ENCODE measurements at places on chromosomes 6 and 20.

DNA sequence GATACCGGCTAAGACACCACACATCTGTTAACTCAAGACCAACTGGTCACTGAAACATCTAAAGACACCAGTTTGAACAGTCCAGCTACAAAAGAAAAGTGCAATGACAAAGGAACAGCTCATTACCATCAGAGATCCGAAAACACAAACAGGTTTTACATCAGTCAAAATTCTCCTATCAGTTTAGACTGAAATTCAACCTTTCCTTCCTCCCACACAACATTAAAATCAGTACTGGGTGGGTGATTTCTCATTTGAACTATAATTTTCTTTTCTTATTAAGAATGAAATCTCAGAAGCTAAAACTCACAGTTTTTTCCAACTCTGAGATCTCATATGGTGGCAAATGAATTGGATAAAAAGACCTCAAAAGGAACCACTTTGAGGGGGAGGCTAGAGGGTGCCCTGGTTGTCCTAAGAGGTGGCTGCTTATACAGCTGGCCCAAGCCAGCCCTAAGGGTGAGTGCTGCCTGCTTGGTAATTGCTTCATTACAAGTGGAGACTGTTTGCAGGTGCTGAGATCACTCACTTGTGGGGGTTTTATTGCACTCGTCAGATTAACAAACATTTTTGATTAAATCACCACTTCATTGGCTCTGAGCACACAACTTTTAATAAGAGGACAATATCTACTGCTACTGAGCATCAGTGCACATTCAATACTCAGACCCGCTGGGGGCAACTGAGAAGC, 4.3 kb downstream of the CCDC167 start:
- DNase-seq, result peak; percentile 66

GRCh38 chr6:26415791-26416190, 13.7 kb downstream of the BTN3A1 start:
- DNase-seq, result no peak

DNA sequence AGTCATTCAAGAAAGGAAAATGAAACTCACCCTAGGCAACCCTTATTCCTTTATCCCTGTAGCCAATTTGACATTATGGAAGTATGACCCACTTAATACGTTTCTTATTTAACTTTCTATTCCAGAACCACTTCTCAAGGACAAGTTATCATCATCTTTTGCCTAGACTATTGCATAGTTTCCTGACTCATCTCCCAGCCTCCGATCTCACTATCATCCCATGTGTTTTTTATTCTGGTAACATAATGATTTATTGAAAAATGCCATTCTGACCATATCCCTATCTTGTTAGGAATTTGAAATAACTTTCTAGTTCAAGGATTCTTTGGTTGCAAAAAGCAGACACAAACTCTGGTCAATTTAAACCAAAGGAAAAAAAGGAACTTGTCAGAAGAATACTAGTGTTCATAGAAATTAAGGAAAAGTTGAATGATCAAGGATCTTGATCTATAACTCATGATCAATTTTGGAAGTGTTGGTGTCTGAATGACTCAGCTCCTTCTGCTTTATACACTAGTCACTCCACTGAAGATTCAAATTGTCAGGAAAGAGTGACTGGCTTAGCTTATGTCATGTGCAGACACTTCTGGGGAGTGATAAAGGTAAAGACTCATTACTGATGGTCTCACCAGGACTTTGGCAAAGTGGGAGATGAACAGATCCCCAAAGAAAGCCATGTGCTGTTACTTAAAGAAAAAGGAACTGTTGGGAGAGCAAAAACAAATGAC, 8.5 kb upstream of the TINAG start:
- DNase-seq, result no peak

- DNase-seq, result no peak
These were observed 35.4 kb upstream of the RCAN2 start for GRCh38 chr6:46526607-46527006.

DNA sequence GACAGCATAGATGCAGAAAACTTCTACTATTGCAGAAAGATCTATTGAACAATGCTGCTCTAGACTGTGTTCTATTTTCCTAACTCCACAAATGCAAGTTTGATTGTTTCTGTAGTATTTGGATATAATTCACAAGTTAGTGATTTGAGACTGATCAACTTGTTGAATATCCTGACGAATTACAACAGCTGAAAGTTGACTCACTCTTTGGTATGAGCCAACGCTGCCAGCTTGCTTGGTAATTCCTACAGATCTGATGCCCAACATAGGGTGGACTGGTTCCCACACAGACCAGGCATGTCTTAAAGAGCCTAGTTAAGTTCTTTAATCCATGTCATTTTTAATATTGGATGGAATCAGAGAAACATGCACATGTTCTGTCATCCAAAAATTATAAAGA, 231.0 kb upstream of the RAB32 start:
- no peak for DNase-seq

DNA sequence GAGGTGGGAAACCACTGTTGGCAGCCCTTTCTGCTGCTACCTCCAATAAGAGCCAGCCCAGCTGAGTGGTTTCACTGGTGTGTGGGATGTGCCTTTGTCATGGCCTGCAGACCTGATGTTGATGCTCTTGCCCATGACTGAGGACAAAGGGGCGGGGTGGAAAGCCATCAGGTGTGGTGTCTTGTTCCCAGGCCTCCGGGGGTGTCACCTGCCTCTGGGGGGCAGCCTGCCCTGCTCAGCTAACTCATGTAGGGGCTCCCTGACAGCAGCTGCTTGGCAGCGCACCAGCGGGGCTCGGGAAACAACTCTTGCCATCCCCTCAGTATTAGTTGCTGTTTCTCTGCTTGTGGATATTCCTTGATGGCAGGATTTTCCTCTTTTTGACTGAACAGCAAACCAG, 91.3 kb downstream of the LYRM2 start:
- DNase-seq, result no peak

- DNase-seq, result peak; percentile 59
These were observed 45.2 kb downstream of the KIF16B start for GRCh38 chr20:16528078-16528477.

DNA sequence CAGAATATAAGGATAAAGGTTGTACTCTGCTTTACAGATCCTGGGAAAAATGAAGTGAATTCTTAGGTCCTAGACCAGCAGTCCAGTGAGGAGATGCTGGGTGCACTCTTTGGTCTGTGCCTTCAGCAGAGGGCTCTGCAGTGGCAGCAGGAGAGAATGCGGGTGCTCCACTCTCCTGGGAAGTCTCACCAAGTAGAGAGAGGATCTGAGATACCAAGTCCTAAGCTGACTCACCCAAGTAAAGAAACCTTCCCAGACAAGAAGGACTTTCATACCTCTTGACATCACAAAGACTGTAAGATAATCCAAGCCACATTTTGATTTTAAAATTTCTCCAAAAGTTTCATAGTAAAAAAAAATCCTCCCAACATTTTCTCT, 116.9 kb upstream of the EMILIN3 start:
- DNase-seq, result no peak

GRCh38 chr6:10460096-10460495, 45.2 kb upstream of the TFAP2A start:
- DNase-seq, result no peak

DNA sequence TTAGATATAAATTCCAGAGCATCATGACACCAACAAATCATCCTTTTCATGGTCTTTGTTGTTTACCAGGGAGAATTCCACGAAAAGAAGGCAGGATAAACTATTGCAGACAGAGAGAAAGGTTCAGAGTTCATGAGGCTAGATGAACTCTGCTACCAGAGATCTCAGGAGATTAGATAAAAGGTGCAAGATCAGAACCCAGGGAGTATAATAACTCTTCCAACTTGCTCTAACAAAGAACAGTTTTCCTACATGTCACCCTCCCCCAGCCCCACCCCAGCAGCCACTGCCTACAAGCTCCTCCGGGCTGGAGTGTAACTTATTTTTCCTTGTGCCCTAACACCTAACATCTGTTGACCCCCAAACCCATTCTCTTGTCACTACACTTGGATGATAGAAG, 13.9 kb upstream of the CITED2 start:
- no peak for DNase-seq

- no peak for DNase-seq
These were observed 148.0 kb downstream of the LRFN2 start for GRCh38 chr6:40439026-40439800.

DNA sequence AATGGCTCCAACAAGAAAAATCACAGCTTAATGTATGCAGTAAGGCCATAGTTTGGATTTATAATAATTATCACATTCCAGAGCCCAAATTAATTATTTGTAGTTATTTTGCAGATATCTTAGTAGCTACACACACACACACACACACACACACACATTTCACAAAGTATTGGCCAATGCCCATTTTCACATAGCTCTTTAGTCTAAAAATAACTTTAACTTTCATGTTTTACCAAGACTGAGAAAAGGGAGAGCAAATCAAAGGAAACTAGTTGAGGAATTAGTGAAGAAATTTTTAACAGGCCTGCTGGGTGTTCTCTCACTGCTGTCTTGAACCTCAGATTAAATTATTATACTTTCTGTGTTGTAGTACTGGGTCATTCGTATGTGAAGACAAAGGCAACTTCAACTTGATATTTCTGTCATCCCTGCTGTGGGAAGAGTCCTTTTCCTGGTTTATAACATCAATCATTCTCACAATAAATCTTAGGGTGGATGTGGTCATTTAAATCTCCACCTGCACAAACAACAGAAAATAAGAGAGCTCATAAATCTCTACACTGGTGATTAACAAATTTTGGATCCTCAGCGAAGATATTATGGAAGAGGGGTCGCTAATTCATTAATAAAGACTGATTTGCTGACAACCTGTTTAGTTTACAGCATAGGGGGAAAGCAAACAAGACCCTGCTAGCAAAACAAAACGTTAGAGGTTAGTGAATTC, 1.6 kb upstream of the TCF21 start:
- DNase-seq, result no peak

Measured in NCI-H774 (cell line).